Nephron progenitor cell (in vitro differentiated cells): ENCODE measurements at places on chromosomes 6 and 20.

DNA sequence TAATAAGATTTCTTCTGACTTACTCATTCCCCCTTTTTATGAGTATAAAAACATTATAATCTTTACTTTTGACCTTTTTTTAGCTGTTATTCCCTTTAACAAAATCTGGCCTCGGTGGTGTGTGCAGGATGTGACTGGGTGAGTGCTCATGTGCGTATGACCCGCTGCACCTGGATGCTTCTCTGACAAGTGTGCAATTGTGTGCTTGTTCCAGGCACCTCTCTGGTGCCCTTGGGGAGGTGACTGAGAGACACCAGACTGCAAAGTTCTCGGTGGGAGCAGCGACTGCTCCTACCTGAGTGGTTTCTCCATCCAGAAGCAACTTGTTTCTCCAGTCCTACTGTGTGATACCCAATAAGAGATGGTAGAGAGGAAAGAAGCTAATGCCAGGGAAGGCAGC lies 65.0 kb downstream of the ISM1 start:
- H3K4me1 ChIP-seq = peaks cover 51% of the 10 kb centered on the region
- H3K36me3 ChIP-seq = peaks cover 71% of the 10 kb centered on the region
- no peak for DNase-seq
- H3K4me3 ChIP-seq = no peak overlapping the region

DNA sequence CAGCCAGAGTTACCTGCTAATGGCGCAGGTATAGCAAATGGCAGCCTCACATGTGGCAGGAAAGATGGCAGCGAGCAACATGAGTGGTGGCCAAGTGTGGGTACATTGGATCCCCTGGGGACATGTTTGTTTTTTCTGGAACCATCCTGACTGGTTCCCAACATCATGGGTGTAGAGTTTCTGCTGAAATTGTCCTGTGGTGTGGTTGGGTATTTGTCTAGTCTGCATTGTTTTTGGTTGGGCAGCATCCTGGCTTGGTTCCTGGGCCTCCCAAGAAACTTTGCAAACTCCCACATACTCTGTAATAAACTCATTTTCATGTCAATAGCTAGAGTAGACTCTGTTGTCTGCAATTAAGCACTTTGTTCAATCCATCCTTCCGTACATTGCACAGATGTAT lies 282.6 kb downstream of the CDC5L start:
- no peak overlapping the region for H3K4me3 ChIP-seq
- no peak for DNase-seq
- H3K27me3 ChIP-seq = peaks cover 30% of the 10 kb centered on the region
- no peak overlapping the region for H3K27ac ChIP-seq

DNA sequence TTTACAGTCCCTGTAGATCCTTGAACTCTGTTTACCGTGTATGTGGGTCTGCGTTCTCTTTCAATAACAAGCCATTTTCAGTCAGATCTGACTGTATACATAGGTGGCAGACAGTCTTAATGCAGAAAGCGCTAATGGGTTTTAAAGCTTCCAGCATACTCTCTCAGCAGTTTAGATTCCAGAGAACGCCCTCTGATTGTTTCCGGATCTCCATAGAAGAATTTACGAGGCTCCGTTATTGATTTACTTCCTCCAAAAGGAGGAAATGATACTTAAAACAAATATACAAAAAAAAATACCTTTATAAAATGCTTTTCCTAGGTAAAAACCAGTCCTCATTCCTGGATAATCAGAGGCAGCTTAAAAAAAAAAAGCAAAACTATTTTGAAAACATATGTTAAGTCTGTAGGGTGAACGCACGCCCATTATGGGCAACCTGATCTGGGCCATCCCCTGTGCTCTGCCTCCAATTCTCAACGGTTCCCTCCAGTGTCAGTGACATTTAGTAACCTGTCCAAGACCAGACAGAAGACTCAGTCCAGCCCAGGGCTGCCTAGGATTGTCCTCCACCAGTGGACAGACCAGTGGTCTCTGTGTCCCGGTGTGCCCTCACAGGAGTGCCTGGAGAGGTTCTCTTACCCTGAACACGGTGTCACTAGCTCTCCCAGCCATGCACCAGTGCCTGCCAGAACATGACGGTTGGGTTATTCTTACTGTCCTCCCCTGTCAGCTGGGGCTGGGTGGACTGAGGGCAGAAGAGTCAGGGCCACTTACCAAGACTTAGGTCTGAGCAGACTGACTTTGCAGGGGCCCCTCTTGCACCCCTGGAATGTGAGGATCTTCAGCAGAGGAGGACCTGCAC lies 217.3 kb downstream of the ARID1B start:
- no peak for DNase-seq
- no peak overlapping the region for H3K4me3 ChIP-seq
- peaks cover 34% of the 10 kb centered on the region for H3K4me1 ChIP-seq
- H3K27me3 ChIP-seq = no peaks in the 10 kb centered on the region

- H3K4me3 ChIP-seq = no peak overlapping the region
- peaks cover 82% of the 10 kb centered on the region for H3K36me3 ChIP-seq
- no peak for DNase-seq
- peaks cover 44% of the 10 kb centered on the region for H3K4me1 ChIP-seq
Measured at GRCh38 chr20:63210011-63210605, 5.8 kb downstream of the YTHDF1 start.

GRCh38 chr20:19642860-19643259 lies 115.2 kb upstream of the RIN2 start:
- no peaks in the 10 kb centered on the region for H3K4me1 ChIP-seq
- no peak overlapping the region for H3K27ac ChIP-seq
- no peak for DNase-seq

DNA sequence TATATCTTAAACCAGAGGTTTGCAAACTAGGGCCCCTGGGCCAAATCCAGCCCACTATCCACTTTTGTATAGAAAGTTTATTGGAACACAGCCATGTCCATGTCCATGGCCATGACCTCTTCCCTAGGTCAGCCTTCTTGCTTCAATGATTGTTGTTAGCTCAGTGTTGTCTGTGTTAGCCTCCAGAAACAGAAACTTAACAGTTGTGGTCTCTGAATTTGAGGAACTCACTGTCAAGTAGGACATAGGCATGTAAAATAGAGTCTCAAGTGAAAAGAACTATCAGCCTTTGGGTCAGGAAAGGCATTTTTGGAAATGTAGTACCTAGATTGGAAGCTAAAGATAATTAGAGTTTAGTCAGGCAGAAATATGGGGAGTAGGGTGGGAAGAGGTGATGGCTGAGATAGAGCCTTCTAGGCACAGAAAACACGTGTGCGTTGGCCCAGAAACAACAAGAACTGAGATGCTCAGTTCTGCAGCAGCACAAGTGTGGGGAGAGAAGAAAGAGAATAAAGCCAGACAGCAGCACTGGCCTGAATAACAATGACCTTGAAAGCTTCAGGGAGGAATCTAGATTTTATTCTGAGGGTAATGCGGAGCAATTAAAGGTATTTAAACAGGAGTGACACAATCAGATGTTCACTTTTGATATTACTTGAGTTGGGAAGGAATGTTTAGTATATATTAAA lies 87.0 kb upstream of the OLIG3 start:
- H3K4me1 ChIP-seq = peaks cover 6% of the 10 kb centered on the region
- DNase-seq = no peak
- H3K4me3 ChIP-seq = no peak overlapping the region
- no peak overlapping the region for H3K27ac ChIP-seq

DNA sequence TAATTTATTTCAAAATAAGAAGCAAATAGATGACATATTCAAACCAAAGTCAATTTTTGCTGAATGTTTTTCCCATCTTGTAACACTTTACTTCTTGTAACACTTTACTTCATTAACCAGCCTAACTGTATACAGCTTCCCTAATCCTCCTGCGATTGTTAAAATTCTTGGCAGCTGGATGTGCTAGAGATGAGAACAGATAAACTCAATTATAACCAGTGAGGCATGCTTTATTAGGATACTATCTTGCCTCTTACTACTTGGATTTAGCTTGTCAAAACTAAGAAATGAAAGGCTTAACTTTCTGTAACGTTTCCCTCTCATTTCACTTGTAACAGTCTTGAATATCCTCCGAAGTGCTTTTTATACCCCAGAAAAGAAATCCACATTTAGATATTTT lies 94.1 kb upstream of the BMP5 start:
- no peaks in the 10 kb centered on the region for H3K36me3 ChIP-seq
- no peak overlapping the region for H3K27ac ChIP-seq
- DNase-seq = no peak
- H3K27me3 ChIP-seq = peaks cover 3% of the 10 kb centered on the region
- no peak overlapping the region for H3K4me3 ChIP-seq

DNA sequence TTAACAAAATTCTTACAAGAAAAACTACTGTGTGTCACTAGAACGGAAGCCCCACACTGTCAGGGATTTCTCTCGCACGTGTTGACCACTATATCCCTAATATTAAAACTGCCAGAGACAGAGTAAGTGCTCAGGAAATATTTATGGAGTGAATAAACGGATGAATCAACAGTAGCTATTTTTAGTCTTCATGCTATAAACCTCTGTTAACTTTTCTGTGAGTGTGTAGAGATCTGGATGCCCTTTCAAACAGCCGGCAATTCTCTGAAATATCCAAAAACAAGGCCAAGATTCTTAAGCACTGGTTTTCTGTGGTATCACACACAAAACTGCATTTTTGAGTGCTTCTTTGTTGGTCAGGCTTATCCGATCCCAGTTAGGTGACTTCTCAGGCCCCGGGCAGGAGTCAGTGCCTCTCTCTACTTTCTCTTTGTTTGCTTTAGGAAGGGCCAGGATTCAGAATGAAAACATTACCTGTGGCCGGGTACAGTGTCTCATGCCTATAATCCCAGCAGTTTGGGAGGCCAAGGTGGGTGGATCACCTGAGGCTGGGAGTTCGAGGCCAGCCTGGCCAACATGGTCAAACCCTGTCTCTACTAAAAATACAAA lies 15.7 kb downstream of the ATP9A start:
- DNase-seq = no peak
- peaks cover 43% of the 10 kb centered on the region for H3K4me1 ChIP-seq
- H3K4me3 ChIP-seq = no peak overlapping the region

DNA sequence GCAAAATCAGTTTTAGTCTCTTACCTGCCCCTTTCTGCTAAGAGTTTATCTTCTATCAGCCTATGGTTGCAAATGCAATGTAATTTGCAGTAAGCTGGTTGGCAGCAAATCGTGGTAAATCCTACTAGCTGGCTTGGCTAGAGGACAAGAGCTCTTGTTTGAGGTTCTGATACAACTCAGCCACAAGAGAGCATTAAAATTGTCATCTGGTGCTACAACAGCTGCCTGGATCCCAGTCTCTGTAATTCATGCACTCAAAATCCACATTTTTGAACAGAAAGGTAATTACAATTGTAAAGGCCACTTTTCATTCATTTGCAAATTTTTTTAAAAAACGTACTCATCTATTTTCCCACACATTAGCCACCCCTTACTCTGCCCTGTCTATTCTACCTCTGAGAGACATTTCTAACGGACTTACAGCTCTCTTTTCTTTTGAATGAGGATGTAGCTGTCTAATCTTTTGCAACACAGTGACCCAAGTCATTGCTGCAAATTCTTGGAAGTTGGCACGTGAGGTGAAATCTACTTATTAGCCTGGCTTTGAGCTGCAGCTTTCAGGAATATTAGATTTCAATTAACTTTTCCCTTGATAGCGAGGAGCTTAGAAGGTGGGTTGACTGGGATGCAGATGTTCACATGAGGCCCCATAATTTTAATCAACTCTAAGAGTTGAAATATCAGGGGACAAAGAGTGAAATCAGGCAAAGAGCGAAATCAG lies 54.0 kb upstream of the FAM184A start:
- peaks cover 8% of the 10 kb centered on the region for H3K27me3 ChIP-seq
- H3K36me3 ChIP-seq = no peaks in the 10 kb centered on the region
- H3K27ac ChIP-seq = no peak overlapping the region
- no peak for DNase-seq

DNA sequence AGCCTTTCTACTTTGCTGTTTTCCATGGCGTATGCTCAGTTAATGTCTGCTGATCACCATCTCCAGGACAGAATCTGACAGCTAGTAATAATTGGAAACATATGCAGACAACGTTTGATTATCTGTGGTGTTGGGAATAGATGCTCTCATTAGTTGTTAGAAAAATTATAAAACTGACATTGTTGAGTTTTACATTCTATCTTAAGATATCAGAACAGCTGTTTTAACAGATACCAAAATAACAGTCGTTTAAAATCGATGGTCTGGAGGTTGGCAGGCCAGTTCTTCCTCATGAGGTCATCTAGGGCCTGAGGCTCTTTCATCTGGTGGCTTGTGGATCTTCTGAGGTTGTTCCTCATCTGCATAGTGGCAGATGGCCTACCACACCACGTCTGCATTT lies 137.6 kb downstream of the AIG1 start:
- H3K27ac ChIP-seq = no peak overlapping the region
- H3K4me3 ChIP-seq = no peak overlapping the region
- H3K4me1 ChIP-seq = peaks cover 31% of the 10 kb centered on the region
- H3K27me3 ChIP-seq = peaks cover 3% of the 10 kb centered on the region
- no peak for DNase-seq

- no peak overlapping the region for H3K27ac ChIP-seq
- no peak overlapping the region for H3K4me3 ChIP-seq
- no peak for DNase-seq
- peaks cover 31% of the 10 kb centered on the region for H3K4me1 ChIP-seq
Measured at GRCh38 chr6:4853782-4854511, 77.7 kb downstream of the CDYL start.

GRCh38 chr6:128327890-128328289 lies 192.5 kb downstream of the PTPRK start:
- no peak for DNase-seq
- no peak overlapping the region for H3K27ac ChIP-seq
- peaks cover 45% of the 10 kb centered on the region for H3K36me3 ChIP-seq
- H3K4me3 ChIP-seq = no peak overlapping the region

DNA sequence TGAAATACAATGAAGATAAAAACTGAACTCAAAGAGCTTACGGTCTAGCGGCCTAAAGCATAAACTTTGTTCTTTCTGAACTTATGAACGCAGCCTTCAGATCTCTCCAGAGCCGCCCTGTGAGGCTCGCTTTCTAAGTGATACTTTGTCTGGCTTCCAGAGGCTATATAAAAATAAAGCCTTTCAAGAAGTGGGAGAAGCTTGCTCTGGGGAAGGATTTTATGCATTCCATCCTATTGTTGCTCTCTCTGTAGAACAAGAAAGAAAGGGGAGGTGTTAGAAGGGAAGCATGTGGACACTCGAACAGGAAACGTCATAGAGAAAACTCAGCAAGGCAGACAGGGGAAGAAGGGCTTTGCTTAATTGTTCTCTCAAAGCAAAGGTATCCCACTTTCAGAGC lies 77.0 kb downstream of the TBX18 start:
- no peak overlapping the region for H3K4me3 ChIP-seq
- no peak overlapping the region for H3K27ac ChIP-seq
- peaks cover 13% of the 10 kb centered on the region for H3K4me1 ChIP-seq
- H3K36me3 ChIP-seq = peaks cover 6% of the 10 kb centered on the region

GRCh38 chr20:11124849-11125505 lies 451.2 kb upstream of the JAG1 start:
- DNase-seq = no peak
- H3K4me3 ChIP-seq = no peak overlapping the region
- no peak overlapping the region for H3K27ac ChIP-seq

DNA sequence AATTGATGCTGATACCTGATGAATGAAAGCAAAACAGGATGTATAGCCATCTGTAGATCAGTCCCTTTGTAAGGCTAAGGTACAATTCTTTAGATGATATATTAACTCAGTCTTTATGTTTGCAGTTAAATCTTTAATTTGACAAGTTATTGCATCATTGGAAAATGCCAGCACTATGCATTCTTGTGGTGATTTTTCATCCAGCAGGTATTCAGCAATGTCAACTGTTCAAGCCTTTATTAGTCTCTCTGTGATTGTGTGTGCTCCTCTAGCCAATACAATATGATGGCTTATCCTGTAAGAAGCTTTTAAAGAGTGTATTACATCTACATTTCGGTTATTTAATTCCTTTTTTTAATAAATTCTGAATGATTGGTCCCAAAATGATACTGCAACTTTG lies 34.3 kb downstream of the HLA-DMB start:
- H3K4me1 ChIP-seq = no peaks in the 10 kb centered on the region
- H3K27ac ChIP-seq = no peak overlapping the region
- no peak overlapping the region for H3K4me3 ChIP-seq
- peaks cover 1% of the 10 kb centered on the region for H3K36me3 ChIP-seq
